ENCODE measurements at places on chromosomes 11 and 22.
A peak's percentile ranks its signal among the peaks of the same experiment; 100 is the strongest.

DNA sequence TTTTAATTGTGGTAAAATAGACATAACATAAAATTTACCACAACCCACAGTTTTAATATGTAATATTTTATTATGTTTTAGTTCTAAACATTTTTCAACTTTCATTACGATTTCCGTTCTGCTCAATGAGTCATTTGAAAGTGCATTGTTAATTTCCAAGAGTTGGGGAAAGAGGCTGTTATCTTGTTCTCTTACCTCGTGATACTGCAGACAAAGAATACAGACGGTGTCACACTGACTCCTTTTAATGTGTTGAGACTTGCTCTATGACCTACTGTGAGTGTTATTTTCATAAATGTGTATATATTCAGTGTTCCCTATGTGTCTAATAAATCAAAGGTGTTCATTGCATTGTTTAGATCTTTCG, 10.8 kb upstream of the RAC2 start:
- DNase-seq = no peak

DNA sequence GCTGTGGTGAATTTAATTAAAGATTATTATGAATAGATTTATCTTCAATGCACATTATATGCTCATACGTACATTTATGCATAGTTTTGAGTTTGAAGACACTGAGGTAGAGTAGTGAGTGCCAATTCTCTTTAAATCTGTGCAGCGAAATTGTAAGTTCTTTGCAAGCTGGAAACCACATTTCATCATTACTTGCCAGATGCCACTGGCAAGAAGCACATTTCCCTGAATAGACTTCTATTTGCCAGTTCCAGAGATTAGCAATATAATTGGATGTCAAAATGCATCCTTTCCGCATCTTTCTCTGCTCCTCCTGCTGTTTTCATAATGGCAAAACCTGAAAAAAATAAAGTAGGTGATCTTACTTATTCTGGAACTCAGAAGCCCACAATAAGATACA, 448.0 kb downstream of the LUZP2 start:
- no peak for DNase-seq

DNA sequence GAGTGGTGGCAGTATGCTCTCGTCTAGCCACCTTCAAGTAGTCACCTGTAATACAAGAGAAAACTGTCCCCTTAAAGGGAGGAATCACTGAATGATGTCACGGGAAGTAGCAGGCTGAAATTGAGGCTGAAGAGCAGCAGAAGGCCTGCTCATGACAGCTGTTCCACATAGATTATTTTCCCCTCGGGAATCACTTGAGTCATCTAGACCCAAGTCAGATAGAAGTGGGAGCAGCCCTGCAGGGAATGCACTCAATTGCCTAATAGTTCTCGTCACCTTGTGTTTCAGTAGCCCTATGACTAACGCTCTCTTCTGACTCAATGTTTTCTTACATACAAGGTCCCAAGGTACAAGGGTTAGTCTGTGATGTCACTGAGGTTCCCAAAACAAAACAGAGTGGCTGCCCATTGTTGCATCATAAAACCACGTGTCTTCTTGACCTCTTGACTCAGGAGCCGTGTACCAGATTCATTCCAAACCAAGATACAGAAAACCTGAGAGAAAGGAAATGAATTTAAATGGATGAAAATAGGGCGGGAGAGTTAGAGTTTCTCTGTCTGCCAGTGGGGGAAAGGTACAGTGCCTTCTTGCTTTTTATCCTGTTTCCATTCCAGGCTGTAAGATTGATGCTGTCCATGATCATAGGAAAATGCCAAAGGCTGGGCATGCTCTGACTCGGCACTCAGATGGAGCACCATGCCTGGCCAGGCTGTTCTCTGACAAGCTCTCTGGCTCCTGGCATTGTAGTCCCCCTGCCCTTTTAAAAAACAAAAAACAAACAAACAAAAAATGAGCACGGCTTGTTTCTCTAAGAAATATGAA, 21.6 kb upstream of the C11orf96 start:
- DNase-seq = no peak

DNA sequence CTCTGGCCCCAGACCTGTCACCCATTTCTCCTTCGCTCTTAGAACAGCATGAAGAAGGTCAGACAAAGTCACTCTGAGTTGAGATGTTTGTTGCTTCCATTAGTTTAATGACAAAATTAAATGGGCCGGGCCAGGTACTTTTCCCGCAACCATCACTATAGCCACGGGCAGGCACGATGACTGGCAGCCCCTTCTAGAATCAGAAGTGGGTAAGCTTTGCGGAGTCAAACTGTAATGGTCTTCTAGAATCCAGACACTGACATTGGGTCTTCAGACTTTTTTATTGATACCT, 2.3 kb upstream of the ACR start:
- no peak for DNase-seq

GRCh38 chr22:26708256-26709009, 51.0 kb downstream of the MIAT start:
- no peak for DNase-seq

- no peak for DNase-seq
These were observed 38.9 kb downstream of the NTM start for GRCh38 chr11:131409345-131409744.

DNA sequence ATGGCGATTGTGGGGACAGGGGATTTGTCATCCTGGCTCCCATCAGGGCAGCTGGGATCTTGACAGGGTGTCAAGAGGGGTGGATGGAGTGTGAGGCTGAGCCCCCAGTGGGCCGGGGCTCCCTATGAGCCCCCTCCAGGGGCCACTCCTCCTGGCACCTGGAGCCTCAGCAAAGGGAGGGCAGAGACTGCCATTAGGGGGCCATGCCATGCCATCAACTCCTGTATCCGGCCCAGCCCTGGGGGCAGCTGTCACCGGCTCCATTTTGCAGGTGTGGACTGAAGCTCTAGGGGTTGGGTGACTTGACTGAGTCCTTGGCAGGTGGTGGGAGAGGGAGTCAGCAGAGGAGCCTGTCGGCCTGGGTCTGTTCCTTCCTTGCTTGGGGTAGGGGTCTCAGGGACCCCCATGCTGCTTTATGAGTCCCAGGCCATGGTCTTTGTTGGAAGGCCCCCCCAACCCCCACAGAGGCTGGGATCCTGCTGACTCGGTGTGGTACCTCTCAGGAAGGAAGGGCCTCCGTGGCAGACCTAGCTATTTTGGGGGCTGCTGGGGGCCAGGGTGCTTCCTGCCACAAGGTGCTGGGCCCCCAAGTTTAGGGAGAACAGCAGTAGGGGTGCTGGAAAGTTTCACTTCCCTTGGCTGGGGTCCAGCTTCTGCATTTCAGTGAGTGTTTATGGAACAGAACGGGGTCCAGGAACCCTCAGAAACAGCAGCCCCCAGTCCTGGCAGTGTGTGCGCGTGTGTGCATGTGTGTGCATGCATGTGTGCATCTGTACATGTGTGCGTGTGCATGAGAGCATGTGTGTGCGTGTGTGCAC, 1.5 kb downstream of the ACY3 start:
- DNase-seq = no peak

DNA sequence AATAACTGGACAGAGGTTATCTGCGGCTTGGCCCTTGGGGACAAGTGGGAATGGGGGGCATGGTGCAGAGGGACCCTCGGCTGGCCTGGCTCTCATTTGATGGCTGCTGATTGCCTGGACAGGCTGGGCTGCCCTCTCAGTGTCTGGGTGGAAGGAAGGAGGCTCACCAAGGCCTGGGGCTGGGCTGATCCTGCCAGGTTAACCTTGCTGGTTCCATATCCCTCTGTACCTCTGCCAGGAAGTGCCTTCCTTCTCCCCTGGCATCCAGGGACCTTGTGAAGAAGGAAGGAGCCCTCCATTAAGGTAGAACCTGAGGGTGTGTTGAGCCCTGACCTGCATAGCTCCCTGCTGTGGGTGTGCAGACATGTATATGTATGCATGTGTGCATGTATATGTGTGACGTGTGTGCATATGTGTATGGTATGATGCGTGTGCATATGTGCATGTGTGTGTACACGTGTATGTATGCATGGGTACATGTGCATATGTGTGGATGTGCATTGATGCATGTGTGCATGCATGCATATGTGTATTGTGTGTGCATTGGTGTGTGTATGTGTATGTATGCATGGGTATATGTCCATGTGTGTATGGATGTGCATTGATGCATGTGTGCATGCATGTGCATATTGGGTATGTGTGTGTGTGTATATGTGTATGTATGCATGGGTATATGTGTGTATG, 433.9 kb downstream of the TBC1D22A start:
- DNase-seq = no peak

DNA sequence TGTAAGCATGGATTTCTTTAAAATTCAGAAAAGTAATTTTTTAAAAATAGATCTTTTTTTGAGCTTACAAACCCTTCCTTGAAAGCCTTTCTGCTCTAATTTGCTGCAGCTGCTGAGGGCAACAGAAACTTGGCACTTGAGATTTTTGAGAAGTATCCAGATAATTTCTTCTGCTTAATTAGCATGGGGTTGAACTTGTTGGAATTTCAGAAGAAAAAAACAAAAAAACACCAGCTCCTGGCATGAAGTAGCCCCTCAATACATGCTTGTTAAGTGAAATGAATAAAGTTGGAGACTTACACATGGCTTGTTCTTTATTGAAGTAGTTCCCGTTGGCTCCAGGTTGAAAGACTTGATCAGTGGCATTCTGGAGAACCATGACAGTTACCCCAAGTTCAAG, 331.4 kb upstream of the RAG2 start:
- no peak for DNase-seq

GRCh38 chr11:56783448-56784041, 35.0 kb upstream of the OR9G4 start:
- peak; percentile 15 for DNase-seq

DNA sequence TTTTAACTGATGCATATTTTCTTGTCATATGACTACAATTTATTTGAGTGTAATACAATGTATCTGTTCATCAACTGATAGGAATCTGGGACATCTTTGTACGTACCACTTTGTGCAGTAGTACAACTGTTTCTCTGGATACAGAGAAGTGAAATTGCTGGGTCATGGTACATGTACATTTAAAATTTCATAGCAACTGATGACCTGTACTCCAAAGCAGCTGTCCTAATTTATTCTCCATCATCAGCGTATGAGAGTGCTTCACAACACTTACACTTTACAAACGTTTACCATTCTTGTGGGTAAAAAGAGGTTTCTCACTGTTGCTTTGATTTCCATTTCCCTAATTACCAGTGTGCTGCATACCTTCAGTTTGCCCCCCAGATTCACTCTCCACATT, 552.8 kb upstream of the CADM1 start:
- DNase-seq = no peak

- no peak for DNase-seq
These were observed 3.6 kb upstream of the SLC15A3 start for GRCh38 chr11:60955571-60955970.

DNA sequence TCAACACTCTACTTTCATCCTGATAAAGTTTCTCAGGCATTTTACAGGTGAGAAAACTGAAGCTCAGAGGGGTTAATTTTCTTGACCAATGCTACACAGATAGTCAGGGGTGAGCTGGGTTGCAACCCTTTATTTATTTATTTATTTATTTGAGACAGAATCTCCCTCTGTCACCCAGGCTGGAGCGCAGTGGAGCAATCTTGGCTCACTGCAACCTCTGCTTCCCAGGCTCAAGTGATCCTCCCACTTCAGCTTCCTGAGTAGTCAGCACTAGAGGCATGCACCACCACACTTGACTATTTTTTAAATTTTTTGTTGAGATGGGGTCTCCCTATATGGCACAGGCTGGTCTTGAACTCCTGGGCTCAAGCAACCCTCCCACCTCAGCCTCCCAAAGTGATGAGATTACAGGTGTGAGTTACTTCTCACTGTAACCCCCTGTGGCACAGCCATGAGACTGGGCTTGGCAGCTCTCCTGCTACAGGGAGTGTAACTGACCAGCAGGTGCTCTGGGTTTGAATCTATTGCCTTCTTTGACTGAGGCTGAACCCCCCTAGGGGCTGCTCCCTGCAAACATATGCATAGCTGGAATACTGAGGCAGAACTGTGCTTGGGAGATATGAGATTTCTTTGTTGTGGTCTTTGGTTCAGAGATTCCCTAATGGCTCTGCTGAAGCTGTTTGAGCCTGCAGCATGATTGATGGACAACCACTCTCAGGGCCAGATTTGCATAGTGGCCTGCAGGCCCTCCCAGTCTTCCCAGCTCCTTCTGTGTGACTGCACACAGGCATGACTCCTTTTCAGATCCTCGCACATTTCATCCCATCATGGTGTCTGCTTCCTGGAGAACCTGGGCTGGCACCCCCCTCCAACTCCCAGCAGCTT, 6.1 kb downstream of the C11orf96 start:
- DNase-seq = no peak

- DNase-seq = peak; percentile 91
These were observed 565 bp downstream of the GAS2L1 start for GRCh38 chr22:29306835-29307595.

DNA sequence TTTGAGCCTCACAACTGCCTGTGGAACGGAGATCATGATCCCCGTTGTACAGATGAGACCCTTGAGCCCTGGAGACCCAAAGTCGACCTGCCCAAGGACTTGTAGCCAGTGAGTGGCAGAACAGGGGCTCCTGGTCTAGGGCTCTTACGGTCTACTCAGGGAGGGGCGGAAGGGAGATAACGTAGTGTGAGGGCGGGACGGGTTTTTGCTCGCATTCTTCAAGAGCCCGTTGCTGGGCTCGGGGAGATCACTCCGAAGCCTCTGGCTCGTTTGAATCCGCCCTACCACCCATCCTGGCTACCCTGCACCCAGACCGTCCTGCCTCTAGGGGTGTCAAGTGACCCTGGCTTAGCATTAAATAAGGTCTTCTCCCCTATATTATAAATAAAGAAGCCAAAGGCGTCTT, 639 bp downstream of the CRY2 start:
- DNase-seq = peak; percentile 61

DNA sequence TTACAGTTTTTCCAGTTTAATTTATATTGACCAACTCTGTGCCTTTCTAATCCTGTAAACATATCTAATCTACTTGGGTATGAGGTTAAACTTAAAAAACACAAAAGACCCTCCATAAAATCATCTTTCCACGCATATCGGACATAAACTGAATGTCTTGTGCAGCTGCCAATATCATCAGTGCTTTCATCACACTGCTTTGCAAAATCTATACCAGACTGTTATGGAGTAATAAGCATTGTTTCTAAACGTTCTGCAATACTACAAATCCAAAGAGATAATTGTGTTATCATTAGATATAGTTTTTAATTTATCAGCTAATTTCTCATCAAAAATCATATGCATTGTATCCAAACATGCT, 36.1 kb upstream of the AMPD3 start:
- no peak for DNase-seq

GRCh38 chr11:575996-576768, at the start of gene PHRF1:
PHRF1 (plus strand) TSS chr11:576470; CDS start chr11:581513, 5,043 bp downstream.
- DNase-seq = peak; percentile 98

GRCh38 chr11:78230161-78230877, 41.6 kb downstream of the USP35 start:
- DNase-seq = no peak

DNA sequence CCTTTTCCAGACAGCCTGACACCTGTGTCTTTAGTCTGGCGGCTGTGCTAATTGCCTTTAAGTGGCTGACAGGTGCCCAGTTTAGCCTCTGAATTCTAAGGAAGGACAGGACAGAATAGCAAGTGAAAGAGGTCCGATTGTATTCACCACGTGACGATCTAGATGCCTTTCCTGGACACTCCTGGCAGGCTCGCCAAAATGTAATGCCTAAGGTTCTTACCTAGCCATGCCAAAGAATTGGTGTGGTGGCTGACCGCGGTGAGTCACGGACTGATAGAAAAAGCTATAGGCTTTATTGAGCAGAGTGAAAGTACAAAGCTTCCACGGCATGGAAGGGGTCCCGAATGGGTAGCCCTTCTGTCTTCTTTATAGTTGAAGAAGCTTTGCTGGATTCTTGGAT, 26.7 kb downstream of the ANKRD42 start:
- no peak for DNase-seq

Measured in HEK293T (cell line).